ENCODE measurements at places on chromosomes 6 and 20.

GRCh38 chr20:2206957-2207769 lies 88.6 kb upstream of the TGM3 start:
- peak; percentile 93 for DNase-seq

GRCh38 chr20:63212393-63212730 lies 3.6 kb downstream of the YTHDF1 start:
- DNase-seq = no peak

GRCh38 chr20:22430154-22430745 lies 154.1 kb downstream of the FOXA2 start:
- DNase-seq = peak; percentile 70

DNA sequence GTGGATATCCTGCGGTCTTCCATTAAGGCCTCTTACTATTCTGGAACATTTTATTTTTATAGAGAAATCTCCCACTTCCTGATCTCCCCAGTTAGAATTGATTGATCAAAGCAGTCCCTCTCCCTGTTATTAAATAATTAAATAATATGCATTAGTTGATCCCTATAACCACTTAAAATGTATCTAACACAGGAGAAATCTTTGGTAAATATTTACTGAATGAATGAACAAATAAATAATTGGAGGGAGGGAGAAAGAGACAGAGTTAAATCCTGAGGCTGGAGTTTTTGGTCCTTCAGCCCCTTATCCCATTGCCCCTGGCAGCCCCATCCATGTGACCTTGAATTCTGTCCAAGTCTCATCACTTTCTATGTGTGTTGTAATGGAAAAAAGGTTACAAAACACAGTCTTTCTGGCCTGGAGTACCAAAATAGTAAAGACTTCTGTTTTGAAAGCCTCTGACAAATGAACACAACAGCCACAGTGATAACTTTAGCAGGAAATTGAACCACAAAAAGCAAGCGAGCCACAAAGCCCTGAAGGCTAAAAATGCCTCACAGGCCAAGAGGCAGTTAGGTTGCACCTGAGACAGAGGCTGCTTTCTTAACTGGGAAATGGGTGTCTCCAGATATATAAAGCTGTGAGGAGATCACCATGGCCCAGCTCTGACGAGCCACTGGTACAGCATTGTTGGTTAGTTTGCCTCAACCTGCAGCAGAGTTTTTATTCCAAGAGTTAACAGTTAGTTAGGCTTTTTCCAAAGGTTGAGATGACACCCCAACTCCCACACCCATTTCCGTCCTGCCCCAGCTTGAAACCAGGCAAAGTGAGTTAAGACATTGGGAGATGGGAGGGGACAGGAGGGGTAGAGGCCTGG lies 11.3 kb downstream of the NT5E start:
- no peak for DNase-seq

DNA sequence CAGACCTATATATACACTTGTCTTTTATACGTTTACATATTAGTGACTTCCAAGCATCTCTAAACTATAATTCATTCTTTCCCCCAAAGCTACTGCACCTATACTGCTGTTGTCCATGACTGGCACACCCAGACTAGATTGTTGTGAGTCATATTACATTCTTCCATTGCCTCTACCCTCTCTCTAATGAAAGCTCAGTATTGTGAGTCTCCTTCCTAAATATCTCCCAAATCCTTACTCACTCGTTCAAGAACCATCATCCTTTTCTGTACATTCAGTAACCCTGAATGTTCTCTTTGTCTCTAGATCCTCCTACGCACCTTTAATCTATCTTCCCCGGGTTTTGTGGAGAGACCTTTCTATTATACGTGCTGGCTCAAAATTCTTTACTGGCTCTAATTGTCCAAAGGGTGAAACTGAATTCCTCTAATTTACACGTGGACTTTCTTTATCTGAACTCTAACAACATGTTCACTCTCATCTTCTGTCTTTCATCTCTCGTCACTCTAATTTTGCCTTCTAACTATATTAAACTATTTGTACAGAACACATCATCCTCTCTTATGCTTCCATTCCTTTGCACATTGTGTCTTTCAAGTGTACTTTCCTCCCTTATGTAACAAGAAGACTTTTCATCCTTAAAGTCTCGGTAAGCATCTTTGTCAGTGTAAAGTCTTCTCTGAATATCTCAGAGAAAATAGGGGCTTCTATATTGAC lies 109.3 kb downstream of the IBTK start:
- no peak for DNase-seq

- DNase-seq = no peak
Measured at GRCh38 chr6:35151466-35151865, 10.3 kb upstream of the TCP11 start.

DNA sequence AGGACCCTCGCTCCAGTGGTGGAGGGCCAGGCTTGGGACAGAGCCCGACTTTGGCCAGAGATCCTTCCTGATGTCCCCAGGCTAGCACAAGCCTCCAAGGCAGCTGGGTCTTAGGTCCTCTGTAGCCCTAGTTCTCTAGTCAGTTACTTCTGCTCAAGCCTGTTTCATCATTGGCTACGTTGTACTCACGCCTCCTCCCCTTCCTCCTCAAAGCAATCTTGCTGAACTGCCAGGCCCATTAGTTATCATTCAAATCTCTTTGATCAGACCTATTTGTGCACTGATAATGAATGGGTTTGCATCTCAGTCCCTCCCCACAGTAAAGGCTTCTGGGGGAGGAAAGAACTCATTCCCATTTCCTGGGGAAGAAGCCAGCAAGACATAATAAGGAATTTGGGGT lies 256.8 kb downstream of the NFATC2 start:
- DNase-seq = no peak

DNA sequence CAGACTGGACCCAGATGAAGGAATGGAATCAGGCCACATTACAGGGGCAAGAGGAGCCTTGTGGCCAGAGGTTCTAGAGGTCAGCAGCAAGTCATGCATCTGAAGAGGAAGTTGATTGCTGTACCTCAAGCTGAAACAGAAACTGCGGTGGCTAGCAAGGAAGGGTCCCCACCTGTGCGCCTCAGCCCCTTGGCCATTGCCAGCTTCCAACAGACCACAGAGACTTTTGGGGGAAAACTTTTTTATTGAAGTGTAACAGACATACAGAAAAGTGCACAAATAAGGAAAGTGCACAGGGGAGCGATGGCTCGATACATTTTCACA lies 26.8 kb upstream of the SLC9A8 start:
- no peak for DNase-seq

GRCh38 chr6:502761-503160 lies 111.2 kb downstream of the IRF4 start:
- no peak for DNase-seq

DNA sequence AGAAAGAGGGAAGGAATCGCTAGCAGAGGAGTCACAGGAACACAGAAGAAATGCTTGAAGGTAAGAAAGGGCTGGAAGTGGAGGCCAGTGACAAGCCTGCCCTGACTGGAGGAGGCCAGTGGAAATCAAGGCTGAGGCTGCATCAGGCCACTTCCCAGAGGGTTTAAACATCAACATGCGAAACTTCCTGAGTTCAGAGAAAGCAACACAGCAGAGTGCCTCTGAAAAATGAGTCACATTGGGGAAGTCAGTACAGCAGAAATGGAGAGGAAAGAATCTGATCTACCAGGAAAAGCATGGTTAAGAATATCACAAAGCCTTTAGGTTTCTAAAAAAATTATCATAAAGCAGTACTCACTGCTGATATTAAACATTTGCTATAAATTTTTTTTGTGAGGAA lies 23.3 kb downstream of the NAPB start:
- no peak for DNase-seq

- DNase-seq = no peak
Measured at GRCh38 chr6:163468738-163469137, 54.2 kb downstream of the QKI start.

GRCh38 chr6:152636021-152636608 lies 1.0 kb downstream of the SYNE1 start:
- no peak for DNase-seq

GRCh38 chr20:60281295-60281694 lies 323.1 kb downstream of the CDH26 start:
- DNase-seq = no peak

GRCh38 chr6:37171201-37171969 lies 1.4 kb downstream of the PIM1 start:
- no peak for DNase-seq

- no peak for DNase-seq
Measured at GRCh38 chr6:3484192-3484591, 27.3 kb upstream of the SLC22A23 start.

DNA sequence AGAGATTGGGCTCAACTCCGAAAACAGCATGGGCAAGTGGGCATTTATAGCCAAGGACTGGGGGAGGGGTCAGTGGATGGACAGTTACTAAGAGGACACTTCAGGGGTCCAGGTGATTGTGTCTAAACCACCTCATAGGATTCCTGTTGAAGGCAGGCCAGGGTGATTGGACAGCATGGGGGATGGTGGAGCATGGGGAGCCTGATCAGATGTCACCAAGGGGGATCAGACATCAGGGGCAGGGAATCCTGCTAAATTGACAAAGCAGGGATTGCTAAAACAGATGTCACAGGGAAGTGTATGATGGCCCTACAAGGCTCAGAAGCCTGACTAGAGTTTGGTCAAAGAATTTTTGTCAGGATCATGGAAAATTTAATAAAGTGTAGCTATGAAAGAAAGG lies 2.4 kb upstream of the PYGB start:
- no peak for DNase-seq
